Renal cortical epithelial cell (primary cell): ENCODE measurements at places on chromosomes 4 and X. TPM values are rescaled to one million over a fixed set of nuclear protein-coding genes. Genes with fewer than 3 reads are reported as not detected.
A peak's percentile ranks its signal among the peaks of the same experiment; 100 is the strongest.

DNA sequence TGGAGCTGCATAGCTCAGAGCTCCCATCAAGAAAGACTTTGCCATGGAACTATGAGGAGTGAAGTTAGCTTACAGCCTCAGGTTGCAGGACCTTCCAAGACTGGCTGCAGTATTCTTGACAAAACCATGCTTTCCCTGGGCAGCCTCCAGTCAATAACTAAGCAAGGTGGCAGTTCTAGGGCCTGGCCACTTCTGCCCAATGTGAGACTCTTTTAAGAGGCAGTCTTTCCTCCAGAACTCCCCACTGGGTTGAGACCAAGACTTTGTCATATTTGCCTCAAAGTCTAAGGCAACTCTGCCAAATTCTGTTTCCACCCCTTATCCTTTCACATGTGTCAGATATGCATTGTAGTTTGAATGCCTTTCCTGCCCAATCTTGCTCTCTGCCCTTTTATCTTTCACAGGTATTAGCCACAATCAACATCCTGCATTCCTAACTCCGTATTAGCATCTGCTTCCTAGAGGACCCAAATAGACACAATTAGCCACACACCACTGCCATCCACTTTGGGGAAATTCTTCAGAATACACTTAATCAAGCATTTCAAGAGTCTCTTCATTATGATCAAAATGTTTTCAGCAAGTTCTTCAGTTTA lies 17.7 kb upstream of the SLC25A43 start:
- no peak for DNase-seq

SLC26A1 gene
- 1.4 and 3.1 TPM in 2 replicates for total RNA-seq

- no peak for DNase-seq
Measured at GRCh38 chr4:97761445-97762114, 381.7 kb downstream of the STPG2 start.

- DNase-seq = peak; percentile 90
Measured at GRCh38 chr4:168487282-168488035, 7.2 kb upstream of the DDX60L start.

DNA sequence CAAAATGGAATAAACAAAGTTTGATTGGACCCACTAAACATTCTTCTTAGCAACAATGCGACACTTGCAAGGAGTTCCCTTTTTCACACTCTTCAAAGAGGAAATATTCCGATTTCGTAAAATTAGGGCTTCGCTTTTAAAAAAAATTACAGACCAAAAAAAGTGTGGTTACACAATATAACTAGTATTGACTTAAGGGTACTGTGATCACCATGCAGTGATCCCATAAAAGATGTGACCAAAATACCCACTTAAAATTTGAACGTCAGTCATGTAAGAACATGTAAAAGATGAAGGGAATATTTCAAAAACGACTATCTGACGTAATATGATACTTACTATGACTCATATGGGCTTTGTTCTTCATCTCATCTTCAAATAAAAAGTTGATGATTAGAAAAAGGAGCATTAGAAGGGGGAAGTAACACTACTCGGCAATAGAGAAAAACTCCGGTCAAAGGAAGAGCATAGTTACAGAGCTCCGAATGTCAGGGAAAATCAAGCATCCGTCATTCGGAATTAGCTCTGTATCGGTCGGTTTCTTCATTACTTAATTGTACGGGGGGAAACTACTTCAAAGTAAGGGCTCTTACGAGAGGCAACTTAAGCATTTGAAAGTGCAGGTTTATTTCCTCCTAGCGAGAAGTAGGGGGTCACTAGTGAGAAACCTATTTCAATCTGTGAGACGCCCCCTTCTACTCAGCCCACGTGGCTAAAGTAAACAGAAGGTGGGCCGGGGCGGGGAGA lies 1.3 kb upstream of the TET2 start:
- DNase-seq = no peak
